ENCODE measurements at places on chromosomes 13 and 19.

DNA sequence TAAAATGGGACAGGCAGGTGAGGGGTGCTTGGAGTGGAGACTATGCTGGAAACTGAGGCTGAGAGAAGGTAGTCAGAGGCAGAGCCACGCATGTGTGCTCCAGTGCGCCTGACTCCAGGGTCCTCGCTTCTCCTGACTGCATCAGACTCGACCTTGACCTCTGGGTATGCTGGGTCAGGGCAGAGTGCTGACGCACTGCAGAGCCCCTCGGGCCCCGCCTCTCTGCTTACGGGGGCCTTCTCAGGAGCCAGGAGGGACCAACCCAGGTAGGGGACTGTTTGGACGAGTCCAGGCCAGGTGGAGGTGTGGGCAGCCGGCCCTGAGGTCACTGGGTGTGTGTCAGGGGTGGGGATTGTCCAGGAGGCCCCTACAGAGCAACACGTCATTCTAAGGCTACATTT, 22.9 kb upstream of the SLC7A10 start:
- DNase-seq: no peak

GRCh38 chr19:5536337-5536894, 31.3 kb downstream of the TINCR start:
- DNase-seq: peak; percentile 6

GRCh38 chr19:49781394-49781793, 14.6 kb downstream of the AP2A1 start:
- DNase-seq: no peak

GRCh38 chr19:10936661-10937084, 8.1 kb downstream of the TIMM29 start:
- peak; percentile 41 for DNase-seq

DNA sequence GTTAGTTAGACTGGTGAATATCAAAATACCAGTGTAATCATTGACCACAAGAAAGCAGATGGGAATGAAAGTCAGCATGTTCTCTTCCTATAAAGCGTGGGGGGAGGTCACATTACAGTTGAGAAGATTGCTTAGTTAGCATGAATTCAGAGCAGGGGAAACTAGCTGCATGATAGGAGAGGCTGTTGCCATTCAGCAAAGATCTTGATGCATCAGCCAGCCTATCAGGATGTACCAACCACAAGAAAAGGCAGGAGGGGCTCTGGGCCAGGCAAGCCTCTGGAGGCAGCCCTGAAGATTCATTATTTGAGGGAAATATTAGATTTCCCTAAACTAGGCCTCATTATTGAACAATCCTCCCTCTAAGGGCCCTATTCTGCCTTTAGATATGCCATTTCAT, 5.0 kb upstream of the MTMR6 start:
- no peak for DNase-seq

- no peak for DNase-seq
Observed at GRCh38 chr19:47899335-47899734, 13.2 kb upstream of the SULT2A1 start.

GRCh38 chr13:105151639-105152038, 1383.8 kb downstream of the EFNB2 start:
- DNase-seq: no peak

DNA sequence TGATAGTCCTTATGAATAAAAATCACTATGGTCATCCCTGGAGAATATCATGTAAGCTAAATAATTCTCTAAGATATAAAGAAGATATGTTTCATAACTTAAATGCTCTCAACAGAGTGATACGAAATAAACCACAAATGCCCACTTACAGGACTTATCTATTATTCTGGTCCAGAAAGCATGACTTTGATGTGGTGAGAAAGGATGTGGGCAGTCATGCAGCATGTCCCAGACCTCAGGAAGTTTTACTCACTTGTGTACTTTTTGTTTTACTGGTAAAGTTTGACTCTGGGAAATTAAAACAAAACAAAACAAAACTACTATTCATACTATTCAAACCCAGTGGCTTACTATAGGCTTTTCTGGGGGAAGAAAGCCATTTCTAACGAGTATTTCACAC, 483.2 kb upstream of the SLITRK6 start:
- no peak for DNase-seq

- DNase-seq: no peak
Observed at GRCh38 chr13:27404680-27405079, 19.7 kb upstream of the GTF3A start.

DNA sequence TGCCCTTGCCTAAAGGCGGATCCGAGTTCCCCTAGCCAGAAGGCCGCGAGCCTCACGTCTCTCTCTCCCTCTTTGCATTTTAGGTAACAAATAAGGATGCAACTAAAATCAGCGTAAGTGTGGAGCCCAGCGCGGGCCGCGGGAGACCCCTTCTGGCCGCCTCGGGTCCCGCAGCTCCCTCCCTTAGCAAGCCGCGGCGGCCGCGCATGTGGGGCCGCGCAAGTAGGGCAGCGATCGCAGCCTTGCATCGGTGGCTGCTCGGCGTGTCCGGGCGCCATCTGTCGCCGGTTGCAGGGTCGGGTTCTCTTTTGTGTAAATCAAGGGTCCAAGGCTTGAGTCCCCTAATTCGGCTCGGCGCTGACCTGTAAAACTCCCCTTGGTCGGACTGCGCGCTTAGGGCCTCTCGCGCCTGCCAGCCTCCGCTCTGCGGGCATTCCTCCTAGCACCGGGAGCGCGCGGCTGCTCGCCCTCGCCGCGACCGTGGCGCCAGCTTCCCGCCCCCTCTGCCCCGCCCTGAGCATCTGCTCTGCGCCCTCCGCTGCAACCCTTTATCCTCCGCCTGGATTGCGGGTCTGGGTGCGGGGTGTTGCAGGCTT, 2.7 kb downstream of the VSTM2B start:
- DNase-seq: peak; percentile 71

DNA sequence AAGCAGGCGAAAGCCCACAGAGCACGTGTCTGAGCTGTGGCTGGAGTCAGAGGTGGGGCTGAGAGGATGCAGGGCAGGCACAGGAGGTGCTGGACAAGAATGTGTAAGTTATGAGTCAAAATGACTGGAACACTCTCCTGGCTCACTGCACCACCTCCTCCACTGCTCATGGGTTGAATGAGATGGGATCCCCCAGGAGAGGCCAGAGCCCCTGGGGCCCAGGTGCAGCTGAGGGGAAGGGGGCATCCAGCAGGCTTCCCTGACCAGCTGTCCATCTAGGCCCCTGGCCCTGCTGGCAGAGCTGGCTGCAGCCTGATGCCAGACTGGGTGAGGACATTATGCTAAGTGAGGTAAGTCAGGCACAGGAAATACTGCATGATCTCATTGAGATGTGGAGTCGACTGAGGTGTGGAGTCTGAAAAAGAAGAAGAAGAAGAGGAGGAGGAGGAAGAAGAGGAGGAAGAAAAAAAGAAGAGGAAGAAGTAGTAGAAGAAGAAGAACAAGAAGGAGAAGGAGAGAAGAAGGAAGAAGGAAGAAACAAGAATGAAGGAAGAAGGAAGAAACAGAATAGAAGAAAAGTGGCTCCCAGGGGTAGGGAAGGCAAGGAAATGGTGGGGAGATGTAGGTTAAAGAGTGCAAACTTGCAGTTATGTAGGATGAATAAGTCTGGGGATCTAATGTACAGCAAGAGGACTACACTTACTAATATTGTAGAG, 747.4 kb downstream of the UQCRFS1 start:
- DNase-seq: peak; percentile 40

GRCh38 chr19:6034512-6034911, 56.6 kb upstream of the RANBP3 start:
- DNase-seq: no peak

- DNase-seq: peak; percentile 25
Observed at GRCh38 chr13:29550430-29550988, 45.0 kb downstream of the SLC7A1 start.

- DNase-seq: no peak
Observed at GRCh38 chr13:30523211-30523610, 57.5 kb upstream of the HMGB1 start.

GRCh38 chr19:35622750-35623149, 6.1 kb upstream of the RBM42 start:
- no peak for DNase-seq

GRCh38 chr13:106401081-106401480, 134.4 kb downstream of the EFNB2 start:
- no peak for DNase-seq

GRCh38 chr19:5058521-5059212, 89.8 kb downstream of the KDM4B start:
- DNase-seq: peak; percentile 63

DNA sequence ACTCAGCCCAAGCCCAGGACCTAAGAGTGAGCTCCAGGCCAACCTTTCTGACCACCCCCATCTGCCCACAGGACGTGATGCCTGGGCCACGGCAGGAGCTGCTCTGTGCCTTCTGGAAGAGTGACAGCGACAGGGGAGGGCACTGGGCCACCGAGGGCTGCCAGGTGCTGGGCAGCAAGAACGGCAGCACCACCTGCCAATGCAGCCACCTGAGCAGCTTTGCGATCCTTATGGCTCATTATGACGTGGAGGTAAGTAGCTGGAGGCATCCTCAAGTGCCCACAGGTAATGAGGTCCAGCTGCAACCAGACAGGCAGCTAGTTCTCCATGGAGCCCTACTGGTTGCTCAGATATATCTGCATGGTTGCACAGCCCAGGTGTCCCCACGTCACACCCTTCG, 14.8 kb downstream of the DDX39A start:
- DNase-seq: no peak

DNA sequence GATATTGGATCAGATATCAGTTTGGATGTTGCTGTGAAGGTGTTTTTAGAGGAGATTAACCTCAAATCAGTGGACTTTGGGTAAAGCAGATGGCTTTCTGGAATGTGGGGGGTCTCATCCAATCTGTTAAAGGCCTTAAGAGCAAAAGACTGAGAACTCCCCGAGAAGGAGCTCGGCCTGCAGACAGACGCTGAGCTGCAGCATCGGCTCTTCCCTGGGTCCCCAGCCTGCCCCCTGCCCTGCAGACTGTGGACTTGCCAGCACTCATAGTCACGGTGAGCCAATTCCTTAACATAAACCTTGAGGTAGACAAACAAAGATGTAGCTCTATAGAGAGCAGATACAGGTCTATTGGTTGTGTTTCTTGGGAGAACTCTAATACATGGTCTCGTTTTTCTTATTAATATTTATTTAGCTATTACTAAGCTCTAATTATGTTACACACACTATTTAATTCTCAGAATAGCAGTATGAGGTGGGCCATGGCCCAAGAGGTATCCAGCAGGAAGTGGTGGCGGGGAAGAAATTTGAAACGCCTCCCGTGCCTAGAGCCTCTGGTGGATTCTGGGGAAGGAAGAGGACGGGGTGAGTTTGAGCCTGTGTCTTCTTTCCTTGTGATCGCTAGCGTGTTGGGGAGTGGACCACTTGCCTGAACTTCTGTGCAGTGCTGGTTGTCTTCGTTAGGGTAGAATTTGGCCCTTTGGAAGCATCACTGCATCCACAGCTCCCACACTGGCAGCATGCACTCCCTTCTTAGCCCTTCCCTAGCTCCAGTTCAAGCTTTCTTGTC, 305.3 kb downstream of the TEX29 start:
- no peak for DNase-seq

- no peak for DNase-seq
Observed at GRCh38 chr19:33345163-33345562, 28.3 kb upstream of the CEBPG start.

GRCh38 chr19:18520848-18521691, 800 bp downstream of the ELL start:
- DNase-seq: peak; percentile 40
